CD8-positive, alpha-beta T cell (primary cell): ENCODE measurements at places on chromosomes 12 and 14.

DNA sequence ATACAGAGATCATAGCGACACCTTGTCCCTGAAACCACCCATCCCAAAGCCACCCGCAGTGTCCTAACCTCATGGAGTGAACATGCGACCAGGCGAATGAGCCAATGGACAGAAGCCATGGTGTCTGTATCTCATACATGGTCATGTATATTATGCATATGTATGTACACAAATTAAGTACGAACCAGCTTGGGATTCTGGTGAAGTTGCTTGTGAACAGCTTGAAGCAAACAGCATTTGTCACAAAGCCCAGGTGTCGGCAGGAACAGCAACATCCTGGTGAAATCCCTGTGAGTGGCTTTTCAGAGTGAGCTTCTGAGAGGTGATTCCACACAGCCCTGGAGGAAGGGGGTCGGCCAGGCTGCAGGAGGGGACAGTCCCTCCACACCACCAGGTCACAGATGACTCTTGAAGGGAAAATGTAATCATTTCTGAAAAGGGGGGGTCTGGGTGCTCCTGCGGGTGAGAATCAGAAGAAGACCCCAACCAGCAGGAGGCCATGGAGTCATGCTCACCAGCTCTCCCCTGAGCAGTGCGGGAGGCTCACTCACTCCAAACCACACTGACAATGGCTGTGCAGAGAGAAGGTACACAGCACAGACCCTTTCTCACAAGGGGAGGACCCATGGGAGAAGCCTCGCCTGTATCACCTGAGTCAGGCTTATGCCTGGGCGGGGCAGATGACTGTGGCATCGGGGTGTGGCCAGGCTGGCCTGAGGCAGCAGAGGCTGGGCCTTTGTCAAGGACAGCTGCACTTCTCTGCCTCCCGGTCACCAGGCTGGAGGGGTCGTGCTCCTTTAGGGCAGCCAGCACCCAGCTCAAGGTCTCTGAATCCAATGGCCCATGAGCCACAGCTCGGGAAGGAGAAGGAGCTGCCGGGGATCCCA is 14.3 kb downstream of the CHGA start:
- DNase-seq, result no peak

DNA sequence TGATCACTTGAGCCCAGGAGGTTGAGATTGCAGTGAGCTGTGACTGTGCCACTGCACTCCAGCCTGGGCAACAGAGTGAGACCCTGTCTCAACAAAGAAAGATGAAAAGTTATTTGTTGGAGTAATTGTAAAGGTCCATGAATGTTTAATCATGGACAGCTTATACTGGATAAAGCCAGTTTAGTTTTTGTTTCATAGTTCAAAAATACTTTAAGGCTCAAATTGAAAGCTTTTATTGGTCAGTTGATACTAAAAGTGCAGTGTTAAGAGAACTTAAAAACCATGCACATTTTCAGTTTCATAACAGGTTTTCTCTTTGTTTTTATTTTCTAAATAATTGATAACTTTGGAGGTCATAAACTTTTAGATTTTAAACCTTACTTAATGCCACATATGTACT is 108.4 kb downstream of the MON2 start:
- no peak for DNase-seq

DNA sequence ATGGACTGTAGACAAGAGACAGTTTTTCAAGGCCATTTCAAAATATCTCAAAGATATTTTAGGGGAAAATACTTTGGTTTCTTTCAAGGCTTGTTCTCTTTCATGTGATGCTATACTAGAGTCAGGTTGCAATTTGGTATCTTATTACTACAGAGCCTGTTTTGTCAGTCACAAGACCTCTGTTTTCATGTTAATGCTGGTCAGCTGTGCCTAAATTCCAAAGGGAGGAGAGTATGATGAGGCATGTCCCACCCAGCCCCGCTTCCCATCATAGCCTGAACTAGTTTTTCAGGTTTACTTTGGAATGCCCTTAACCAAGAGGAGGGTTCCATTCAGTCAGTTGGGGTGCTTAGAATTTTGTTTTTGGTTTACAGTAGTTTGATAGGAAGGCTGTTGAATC is 52.6 kb downstream of the GPHB5 start:
- no peak for DNase-seq

- DNase-seq, result no peak
Measured at GRCh38 chr12:65902500-65902899, 78.2 kb downstream of the HMGA2 start.

DNA sequence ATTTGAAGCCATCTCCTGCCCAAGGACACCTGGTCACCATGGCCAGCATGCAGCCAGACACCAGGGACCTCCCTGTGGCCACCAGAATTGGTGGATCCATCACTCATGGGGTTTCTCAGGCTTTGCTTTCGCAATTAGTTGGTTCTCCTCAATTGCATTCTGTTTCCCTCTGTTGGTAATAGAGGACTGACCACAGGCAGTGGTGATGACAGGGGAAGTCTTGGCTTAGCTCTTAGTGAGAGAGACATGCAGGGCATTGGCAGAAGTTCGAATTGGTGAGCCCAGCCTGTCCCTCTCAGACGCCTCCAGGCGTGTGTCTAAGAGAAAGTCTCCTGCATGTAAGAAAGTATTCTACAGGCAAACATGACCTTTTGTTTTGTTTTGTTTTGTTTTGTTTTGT is 21.3 kb downstream of the HCAR2 start:
- DNase-seq, result no peak

DNA sequence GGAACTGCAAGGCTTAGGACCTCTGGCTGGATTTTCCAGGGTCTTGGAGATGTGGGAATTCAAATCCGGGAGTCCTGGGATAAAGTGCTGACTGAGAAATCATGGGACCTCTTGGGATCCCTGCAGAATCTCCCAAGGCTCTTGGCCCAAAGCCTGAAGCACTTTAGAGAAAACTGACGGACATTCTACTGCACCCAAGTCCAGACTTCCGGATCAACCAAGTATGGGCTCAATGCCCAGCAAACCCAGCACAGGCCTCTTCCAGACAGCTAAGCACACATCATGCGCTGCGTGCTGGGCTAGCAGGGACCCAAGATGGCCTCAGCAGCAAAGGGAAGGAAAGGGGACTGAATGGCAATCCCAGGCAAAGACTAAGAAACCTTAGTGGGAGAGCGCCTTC is 85.0 kb downstream of the ACTN1 start:
- DNase-seq, result no peak

DNA sequence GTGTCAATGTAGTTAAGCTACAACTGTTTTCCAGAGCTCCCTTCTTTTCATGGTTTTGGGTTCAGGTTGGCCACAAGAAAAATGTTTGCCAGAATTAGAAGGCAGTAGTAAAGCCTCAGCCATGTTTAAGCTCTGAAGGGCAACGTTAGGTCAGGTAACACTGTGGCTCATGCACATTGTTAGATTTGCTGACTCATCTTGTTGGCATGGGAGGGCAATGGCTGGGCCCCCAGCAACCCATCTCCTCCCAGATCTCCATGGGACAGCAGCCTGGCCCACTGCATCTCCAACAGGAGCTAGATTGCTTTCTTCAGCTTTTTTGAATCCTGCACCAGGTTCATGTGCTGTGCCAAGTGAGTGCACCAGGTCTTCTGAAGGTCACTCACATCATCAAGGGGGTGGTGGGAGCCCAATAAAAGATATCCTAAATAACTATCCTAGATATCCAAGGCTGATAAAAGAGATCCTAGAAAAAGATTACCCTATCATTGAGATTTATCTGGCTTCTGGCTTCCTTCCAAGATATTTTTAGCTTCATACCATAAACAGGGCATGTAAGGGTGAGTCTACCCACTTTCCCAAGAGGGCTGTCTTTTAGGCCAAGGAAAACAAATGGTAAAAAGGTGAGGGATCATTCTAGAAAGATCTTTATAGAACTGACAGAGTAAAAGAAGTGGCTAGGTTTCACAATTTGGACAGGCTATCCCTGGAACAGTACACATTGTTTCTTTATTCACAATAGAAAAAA is 28.9 kb downstream of the PTGER2 start:
- no peak for DNase-seq

- DNase-seq, result no peak
Measured at GRCh38 chr14:34966413-34966812, 16.4 kb upstream of the SRP54 start.

DNA sequence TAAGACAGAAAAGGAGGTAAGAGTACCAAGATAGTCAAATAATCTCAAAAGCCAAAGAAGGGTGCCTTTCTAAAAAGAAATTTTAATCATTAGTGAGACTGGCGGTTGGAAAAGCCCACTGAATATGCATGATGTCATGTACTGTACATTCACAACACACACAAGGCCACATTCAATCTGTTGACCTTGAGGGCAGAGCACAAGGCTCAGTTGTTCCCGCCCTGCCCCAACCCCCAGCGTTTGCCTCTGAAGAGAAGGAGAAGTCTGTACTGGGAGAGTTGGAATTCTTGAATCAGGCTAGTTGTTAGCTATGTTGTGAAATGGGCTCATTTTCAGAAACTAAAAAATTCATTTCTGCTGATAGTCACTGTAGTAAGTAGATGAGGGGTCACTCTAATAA is 50.2 kb upstream of the NID2 start:
- DNase-seq, result no peak

GRCh38 chr14:42855085-42855484 is 1248.4 kb downstream of the LRFN5 start:
- no peak for DNase-seq

DNA sequence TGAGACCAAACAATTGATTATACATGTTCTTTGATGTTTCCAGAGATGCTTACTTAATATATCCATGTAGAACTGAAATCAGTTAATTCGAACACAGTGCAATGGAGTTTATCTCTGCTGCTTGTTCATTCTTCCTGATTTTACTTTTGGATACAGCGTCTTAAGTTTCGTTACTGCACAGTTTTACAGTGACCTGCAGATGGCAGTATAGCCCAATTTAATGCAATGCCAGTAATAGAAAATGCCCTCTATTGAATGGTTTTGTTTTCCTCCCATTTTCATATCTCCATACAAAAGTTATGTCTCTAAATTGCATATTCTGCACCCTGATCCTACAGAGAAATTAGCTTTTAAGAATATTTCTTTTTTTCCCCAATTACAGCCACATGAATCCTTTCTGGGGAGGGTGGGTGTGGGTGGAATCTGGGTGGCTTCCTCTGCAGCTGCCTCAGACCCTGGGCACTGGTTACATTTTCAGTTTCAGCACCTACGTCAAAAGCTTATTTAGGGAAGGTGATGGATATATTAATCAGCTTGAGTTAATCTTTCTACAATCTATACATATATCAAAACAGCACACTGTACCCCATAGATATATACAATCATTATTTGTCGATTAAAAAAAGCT is 101.1 kb upstream of the DCD start:
- DNase-seq, result peak; percentile 75

DNA sequence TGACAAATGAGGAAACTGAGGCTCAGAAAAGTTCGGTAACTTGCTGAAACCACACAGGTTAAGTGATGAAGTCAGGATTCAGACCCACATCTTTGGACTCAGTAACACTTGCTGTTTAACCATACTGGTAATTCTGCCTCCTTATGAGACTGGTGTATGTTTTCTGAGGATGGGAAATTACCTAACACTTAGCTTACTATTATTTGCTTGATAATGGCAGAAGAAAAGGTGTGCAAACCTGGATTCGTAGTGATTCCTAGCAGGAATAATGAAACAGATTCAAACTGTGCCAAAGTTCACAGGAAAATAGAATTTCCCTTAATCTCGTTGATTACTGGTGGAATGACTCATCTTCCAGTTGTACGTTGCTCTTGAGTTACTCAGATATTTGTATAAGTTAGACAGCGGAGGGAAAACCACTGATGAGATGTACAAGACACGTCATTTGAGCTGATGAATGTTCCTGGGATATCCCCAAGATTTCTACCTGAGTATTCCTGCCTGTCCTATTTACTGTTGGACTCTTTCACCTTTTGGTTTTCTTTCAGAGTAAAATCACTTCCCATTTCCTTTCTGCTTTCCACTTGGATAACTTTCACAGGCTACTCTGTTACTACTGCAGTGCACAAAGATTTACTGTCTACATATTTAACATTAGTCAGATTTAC is 37.5 kb downstream of the PRORP start:
- DNase-seq, result no peak

- no peak for DNase-seq
Measured at GRCh38 chr14:34051966-34052657, 101.2 kb upstream of the EGLN3 start.

DNA sequence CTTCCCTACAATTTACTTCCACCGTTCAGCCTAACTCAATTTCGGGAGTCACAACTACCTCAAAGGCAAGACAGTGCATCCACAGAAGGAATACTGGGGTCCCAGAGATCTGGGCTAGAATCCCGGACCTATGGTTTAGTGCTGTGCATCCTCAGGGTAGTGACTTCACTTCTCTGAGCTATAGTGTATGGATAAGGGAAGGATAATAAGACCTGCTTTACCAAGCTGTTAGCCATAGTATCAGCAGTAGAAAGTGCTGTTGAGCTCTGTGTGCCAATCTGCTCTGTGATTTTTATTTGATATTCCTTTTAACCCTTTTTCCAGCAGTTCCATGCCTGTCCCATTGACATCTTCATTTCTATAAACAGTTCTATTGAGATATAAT is 1044.3 kb downstream of the BCL11B start:
- DNase-seq, result no peak

DNA sequence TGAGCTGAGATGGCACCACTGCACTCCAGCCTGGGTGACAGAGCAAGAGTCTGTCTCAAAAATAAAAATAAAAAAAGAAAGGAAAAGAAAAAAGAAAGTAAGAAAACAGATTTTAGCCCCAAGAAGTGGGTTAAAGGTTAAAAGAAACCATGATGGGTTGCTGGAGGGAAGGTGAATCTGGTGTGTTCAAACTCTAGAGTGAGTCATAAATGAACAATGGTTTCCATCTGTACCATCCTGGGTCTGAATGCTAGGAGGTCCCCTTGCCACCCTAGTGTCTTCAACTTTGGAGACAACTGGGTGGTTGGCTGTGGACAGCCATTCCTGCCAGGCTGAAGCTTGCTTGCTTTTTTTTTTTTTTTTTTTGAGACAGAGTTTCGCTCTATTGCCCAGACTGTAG is 1.6 kb upstream of the RPS26 start:
- no peak for DNase-seq

GRCh38 chr12:18564306-18564705 is 173.5 kb downstream of the PLCZ1 start:
- no peak for DNase-seq

DNA sequence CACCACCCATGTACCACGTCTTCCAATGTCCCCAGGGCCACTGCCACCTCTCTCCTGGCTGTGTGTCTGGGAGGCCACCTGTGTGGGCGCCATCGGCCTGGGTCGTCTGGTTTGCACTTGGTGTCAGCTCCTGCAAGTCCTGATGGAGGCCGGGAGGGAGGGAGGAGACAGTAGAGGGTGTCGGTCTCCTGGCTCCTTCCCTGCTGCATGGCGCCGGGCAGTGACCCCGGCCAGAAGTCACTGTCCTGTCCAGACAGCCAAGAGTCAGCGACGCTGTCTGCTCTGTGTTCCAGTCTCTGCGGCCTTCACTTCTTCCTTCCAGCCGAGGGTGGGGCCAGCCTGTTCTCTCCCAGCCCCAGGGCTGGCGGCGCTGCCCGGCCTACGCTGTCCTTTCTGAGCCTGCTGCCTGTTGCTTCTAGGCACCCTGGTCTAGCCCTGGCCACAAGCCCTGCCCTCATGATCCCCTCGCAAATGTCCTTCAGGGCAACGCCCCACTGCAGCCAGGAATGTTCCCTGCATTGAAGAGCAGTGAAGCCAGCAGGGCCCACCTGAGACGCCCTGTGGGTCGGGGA is 13.0 kb upstream of the LBHD2 start:
- DNase-seq, result no peak
